ENCODE measurements at places on chromosomes 4 and X. TPM values are rescaled to one million over a fixed set of nuclear protein-coding genes. Genes with fewer than 3 reads are reported as not detected.

YY2 gene
- 1.3 TPM for total RNA-seq

DNA sequence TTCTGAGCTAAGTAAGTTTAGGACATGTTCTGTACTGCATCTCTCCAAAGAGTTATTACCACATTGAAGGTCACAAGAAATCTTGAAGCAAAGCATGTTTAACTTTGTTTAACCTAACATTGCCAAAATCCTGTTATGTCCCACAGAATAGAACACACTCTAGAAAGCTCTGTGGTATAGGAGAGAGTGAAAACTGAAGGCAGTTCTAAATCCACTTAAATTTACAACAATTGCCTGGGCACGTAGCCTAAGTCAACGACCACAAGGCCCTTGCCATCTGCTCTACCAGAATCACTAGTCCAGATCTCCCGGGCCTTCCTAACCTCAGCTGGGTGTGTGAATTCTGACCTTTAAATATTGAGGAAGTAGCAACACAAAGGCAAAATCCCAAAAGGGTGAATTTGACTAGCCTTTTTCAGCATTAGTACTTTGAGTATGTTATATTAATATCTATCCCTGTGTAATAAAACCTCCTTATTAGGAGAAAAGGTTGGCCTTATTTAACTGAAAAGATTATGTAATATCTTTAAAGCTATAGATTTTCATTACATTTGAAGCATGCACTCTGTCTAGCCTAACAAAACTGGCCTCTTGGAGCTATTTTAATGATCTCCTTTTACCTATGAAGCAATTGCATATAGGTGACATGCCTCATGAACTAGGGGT lies 4.5 kb upstream of the MAML3 start:
- H3K4me1 ChIP-seq, result peaks cover 41% of the 10 kb centered on the region
- H3K27me3 ChIP-seq, result peaks cover 9% of the 10 kb centered on the region
- DNase-seq, result no peak

TNMD gene
- total RNA-seq, result not detected

DNA sequence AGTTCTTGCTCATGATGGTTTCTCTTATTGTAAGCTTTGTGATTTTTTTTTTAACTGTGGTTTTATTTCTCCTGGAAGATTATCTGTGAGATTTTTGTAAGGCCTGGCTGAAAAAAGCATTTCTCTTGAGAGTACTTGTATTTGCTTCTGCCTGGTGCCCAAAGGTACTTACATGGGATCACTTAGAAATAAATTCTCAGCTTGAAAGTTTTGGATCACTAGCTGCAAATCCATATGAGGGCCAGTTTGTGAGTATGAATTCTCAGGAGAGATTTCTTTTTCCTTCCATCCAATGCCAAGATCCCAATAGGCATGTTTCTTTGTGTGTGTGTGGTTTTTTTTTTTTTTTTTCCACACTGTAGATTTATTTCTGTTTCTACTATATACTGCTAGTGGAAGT lies 1884.7 kb upstream of the PCDH7 start:
- H3K27me3 ChIP-seq, result no peaks in the 10 kb centered on the region
- H3K36me3 ChIP-seq, result no peaks in the 10 kb centered on the region
- no peak for DNase-seq
- no peaks in the 10 kb centered on the region for H3K4me1 ChIP-seq
- no peak overlapping the region for H3K4me3 ChIP-seq

DNA sequence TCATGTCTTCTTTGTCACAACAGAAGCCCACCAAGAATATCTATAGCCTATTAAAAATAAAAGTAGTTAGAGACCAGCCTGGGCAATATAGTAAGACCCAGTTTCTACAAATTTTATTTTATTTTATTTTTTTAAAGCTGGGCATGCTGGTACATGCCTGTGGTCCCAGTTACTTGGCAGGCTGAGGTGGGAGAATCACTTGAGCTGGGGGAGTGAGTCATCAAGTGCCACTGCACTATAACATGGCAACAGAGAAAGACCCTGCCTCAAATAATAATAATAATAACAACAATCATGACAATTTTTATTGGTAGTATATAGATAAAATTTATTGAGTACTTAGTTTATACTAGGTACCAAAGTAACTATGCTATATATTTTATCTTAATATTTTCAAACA lies 93.0 kb upstream of the NPFFR2 start:
- H3K36me3 ChIP-seq, result no peaks in the 10 kb centered on the region
- no peaks in the 10 kb centered on the region for H3K27me3 ChIP-seq
- no peak overlapping the region for H3K4me3 ChIP-seq

Measured in activated CD4-positive, alpha-beta T cell treated with anti-CD3 and anti-CD28 coated beads for 36 hours (primary cell).